ENCODE measurements at places on chromosomes 5 and 9. TPM values are rescaled to one million over a fixed set of nuclear protein-coding genes. Genes with fewer than 3 reads are reported as not detected.

KIF27 gene
- polyA plus RNA-seq: 27.4 TPM

GNA14 gene
- polyA plus RNA-seq: 16.6 TPM

SHISAL2B gene
- 0.27 TPM for polyA plus RNA-seq

CCDC183 gene
- polyA plus RNA-seq: 5.5 TPM

RNF130 gene
- 69.9 TPM for polyA plus RNA-seq

OR1Q1 gene
- not detected for polyA plus RNA-seq

OR1B1 gene
- not detected for polyA plus RNA-seq

DNA sequence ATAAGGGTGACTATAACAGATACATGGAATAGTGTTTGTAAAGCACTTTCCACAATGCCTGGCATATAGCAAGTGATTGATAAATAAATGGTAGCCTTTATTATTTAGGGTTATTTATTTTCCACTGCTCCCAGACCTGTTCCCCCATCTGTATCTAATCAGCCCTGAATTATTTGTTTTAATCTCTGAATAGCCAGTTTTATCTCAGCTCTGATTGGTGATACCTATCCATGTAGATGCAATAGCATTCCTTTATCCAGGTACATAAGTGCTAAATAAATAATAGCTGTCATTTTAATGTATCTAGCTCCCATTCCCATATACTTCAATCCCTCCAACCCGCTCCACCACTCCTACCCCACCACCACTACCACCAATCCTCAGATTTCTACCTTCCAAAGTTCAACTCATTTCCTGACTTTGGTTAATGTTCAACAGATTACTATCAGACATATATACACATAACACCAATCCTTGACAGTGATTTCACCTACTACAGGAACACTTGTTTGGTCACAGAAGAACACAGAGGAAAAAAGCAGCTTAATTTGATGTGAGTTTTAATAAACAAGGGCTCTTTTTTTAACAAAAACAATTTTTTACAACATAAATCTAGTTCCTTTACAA is 14.0 kb downstream of the PRKAA1 start:
- DNase-seq: no peak

DNA sequence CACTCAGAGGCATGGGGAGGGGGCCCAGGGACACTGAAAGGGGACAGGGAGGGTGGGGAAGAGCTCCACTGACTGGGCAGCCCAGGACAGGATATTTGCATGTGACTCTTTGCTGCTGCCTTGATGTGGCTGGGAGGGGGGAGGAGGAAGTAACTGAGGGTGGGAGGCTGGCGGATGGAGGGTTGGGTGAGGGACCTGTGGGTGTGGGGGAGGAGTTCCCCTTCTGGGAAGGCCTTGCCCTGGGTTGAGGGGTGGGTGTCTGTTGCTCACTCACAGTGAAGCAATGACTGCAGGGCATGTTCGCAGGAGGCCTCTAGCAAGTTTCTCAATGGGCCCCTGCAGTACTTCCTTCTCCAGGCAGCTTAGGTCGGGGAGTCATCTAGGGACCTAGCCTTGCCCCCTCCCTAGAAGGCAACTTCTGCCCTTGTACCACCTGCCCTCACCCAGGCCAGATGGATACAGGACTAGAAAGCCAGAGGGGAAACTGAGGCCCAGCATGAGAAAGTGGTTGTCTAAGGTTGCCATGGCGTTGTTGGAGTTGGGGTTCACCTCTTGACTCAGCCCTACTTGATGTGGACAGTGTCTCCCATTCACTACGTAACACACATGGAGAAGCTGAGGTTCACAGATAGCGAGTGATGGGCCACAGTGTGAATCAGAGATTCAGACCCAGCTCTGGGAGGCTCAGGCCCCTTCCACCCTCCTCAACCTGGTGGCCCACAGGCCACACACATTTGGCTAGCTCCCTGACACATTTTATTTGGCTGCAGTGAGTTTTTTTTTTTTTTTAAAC is 3.0 kb downstream of the GRK6 start:
- DNase-seq: no peak

- DNase-seq: no peak
Measured at GRCh38 chr5:176737746-176738636, 72.4 kb upstream of the UNC5A start.

DNA sequence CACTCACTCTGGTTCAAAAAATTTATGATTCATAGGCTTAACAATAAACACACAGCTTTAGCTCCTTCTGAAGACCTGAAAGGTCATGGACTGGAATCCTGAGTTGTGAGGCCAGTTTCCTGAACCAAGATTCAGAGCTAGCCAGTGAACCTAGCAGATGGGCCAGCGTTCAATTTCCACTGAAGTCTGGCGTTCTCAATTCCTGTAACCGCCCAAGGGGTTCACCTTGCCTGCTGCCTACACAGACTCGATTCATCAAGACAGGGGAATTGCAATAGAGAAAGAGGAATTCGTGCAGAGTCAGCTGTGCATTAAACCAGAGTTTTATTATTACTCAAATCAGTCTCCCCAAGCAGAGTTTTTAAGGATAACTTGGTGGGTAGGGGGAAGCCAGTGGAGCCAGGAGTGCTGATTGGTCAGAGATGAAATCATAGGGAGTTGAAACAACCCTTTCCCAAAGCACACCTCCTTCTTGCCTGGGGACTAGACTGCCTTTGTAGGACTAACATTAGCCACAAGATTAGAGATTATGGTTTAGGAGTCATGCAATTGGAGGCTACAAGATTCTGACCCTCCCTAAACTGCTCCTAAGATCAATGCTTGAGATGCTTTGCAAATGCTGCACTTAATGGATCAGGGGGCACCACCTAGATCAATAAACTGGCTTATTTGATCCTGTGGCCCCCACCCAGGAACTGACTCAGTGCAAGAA is 117.5 kb upstream of the SHB start:
- no peak for DNase-seq

DNA sequence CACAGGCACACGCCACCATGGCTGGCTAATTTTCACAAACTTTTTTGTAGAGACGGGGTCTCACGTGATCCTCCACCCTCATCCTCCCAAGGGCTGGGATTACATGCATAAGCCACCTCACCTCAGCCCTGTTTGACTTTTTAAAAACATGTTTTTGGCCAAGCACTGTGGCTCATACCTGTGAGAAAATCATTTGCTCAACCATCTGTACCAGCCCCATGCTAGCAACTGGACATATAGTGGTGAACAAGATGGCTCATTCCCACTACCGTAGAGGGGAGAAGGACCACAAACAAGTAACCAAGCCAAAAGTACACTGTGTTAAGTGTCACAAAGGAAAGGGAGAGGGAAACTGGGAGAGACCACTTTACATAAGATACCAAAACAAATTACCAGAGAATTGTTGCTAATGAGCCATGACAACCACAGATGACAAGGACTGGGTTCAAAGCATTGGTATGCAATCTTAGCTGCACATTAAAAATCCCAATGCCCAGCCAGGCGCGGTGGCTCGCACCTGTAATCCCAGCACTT is 19.2 kb downstream of the PPP2CA start:
- DNase-seq: no peak

- DNase-seq: no peak
Measured at GRCh38 chr9:13967011-13967410, 346.9 kb downstream of the NFIB start.

DNA sequence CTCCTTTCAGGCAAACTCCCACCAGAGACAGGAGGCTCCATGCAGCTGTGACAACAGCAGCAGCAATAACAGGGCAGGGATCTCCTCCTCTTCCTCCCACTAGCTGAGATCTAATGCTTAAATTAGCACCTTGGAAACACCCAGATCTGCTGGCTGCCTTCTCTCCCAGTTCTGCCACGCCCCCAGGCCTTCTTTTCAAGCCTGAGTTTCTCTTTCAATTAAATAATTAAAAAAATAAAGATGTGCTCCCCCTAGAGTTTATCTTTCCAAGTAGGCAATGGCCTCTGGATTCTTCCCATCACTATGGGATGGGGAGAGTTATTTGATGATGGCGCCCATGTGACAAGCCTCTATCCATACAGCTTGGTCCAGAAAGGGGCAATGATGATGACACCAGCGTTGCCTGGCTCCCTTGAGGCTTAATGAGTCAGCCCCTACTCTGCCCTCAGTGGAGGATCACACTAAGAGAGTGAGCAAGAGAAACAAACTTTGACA is 3.8 kb downstream of the FAM219A start:
- DNase-seq: no peak

DNA sequence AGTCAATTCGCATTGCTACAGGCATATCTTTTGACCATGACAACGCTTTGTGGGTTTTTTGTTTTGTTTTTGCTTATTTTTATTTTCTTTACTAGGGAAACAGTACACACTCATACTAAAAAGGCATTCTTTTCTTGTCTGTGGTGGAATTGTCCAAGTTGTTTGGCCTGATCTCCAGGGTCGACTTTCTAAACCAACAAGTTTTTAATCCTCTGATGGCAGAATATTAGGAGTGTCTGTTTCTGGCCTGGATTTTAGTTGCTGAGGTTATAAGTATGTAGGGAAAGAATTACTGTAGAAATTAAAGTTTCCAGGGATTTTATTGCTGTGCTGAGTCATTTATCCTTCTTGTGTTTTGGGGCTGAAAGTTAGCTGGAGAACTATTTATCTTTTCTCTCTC is 218.5 kb downstream of the TAF11L14 start:
- no peak for DNase-seq

- DNase-seq: no peak
Measured at GRCh38 chr5:32833663-32834062, 122.5 kb downstream of the NPR3 start.

GRCh38 chr9:21836437-21837161 is 34.2 kb downstream of the MTAP start:
- DNase-seq: no peak

- DNase-seq: no peak
Measured at GRCh38 chr5:143515829-143516228, 112.3 kb upstream of the NR3C1 start.

DNA sequence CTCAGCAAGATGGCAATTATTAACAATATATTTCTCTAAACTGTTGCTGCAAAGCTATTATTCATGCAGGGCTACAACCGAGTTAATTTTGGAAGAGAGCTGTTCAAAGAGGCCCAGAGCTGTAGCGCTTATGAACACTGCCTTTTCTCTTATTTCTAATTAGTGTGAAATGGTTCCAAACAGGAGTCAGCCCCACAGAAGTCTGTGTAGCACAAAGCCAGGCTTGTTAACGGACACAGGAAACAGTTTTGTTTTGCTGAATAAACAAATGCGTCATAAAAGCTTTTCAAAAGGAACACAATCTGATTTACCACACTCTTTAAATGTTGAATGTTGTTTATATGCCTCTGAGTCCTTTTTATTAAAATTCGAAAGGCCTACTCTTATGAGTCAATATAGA is 396.5 kb downstream of the ANXA1 start:
- DNase-seq: no peak

- no peak for DNase-seq
Measured at GRCh38 chr9:2356041-2356790, 265.4 kb upstream of the VLDLR start.

GRCh38 chr9:100087218-100087617 is 11.6 kb downstream of the ERP44 start:
- DNase-seq: no peak
